Endodermal cell (in vitro differentiated cells): ENCODE measurements at places on chromosomes 6 and 20. TPM values are rescaled to one million over a fixed set of nuclear protein-coding genes. Genes with fewer than 3 reads are reported as not detected.

DNA sequence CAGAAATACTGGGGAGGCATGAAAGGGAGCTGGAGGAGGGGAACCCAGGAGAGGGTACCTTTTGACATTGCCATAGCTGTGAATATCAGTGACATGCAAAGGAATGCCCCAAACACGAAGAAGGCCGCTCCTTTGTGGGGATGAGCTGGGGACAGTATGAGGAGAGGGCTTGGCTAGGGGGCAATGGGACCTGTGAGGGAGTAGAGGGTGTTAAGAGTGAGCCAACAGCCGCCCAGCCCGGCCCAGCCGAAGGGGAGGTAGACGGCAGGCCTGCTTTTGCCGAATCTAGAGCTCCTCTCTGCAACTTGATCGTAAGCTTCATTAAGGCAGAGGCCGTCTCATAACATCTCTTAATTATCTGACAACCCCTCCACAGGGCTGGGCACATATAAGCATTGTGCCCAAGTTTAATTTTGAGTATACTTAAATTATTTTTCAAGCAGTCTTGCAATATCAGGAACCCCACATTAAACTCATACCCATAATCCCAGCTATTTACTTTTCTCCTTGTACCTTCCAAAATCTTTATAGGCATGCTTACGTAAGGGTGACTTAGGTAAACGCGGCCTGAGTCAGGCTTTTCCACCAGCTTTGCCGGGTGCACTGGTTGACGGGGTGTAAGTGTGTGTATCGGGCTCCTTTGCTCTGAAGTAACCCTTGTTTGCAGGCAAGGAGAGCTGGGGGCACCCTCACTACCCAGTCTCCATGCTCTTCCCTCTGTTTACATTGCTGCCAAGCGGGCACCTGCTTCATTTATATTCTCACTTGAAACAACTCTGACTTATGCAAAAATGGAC is 24.9 kb upstream of the VEGFA start:
- no peak overlapping the region for H3K4me3 ChIP-seq
- H3K4me1 ChIP-seq: peaks cover 15% of the 10 kb centered on the region
- no peak overlapping the region for H3K27ac ChIP-seq
- H3K36me3 ChIP-seq: no peaks in the 10 kb centered on the region

- H3K27me3 ChIP-seq: no peaks in the 10 kb centered on the region
- H3K4me3 ChIP-seq: no peak overlapping the region
- H3K4me1 ChIP-seq: no peaks in the 10 kb centered on the region
- no peaks in the 10 kb centered on the region for H3K36me3 ChIP-seq
- H3K27ac ChIP-seq: no peak overlapping the region
Measured at GRCh38 chr20:62441987-62442539, 14.7 kb upstream of the RBBP8NL start.

TOX2 gene
- 1.6 to 3.4 TPM (median 2.5 TPM) in 3 replicates for total RNA-seq

COL11A2 gene
- 0.86 and 1.3 TPM in 2 replicates for total RNA-seq

DNA sequence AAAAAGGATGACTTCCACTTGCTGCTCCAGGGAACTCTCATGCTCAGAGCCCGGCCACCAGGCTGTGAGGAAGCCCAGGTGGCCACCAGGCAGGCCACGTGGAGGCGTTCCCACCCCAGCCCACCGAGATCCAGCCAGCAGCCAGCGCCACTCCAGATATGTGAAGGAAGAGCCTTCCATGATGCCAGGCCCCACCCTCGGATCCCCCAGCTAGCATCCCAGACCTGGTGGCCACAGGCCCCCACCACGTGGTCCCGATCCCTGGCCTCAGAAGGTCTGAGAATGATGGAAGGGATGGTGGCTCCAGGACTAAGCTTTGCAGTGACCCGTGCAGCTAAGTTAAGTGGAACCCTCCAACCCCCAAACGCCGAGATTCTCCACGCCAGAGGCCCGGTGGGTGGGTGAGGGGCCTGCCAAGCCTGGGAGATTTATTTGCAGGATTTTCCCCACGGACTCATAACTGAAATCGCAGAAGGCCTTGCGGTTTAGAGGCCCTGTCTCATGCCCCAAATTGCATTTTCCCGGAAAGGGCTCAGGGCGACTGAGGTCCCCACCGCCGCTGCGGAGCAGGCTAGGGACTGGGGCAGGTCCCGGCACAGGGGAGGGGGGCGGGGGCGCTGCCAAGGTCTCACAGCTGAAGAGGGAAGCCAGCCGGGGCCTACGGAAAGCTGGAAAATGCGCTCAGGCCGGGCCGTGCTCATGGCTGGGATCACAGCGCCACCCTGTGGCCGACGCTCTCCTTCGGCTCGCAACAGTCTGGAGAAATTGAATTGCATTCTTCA is 31.1 kb upstream of the CST7 start:
- DNase-seq: peak; percentile 93
- H3K27ac ChIP-seq: no peak overlapping the region
- no peak overlapping the region for H3K4me3 ChIP-seq
- H3K4me1 ChIP-seq: no peaks in the 10 kb centered on the region
- H3K27me3 ChIP-seq: no peaks in the 10 kb centered on the region
- H3K36me3 ChIP-seq: no peaks in the 10 kb centered on the region

DNA sequence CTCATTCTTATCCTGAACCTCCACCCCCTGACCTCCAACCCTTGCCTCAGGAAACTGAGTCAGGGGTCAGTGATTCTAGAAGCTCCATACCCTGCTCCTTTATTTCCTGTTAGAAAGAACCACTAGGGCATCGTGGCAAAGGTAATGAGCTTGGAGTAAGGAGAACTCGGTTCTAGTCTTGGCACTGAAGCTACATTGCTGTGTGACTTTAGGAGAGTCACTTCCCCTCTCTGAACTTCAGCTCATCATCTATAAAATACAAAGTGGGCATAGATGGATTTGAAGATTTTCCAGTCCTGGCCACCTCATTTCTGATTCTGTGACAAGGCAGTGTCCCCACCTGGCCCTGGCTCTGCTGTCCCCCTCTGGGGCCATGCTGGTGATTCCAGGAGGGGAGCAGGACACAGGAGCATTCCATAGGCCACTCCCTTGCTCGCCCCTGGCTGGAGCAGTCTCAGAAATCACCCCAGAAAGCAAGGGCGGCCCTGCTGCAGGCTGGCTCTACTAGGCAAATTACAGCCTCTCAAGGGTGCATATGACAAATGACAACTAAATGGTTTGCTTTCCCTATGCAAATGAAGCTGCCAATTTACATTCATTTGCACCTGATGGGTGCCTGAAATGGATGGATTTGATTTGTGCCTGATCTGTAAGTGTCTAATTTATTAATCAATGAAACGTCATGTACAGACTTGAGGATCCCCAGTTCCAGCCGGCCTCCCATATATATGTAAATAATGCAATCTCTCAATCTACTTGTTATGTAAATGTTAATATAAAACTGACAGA is 62.2 kb downstream of the LRFN2 start:
- H3K4me3 ChIP-seq: no peak overlapping the region
- no peak for DNase-seq
- H3K27me3 ChIP-seq: no peaks in the 10 kb centered on the region
- no peaks in the 10 kb centered on the region for H3K36me3 ChIP-seq
- no peak overlapping the region for H3K27ac ChIP-seq

GRCh38 chr20:29408034-29408695 is 1849.3 kb upstream of the DEFB115 start:
- no peaks in the 10 kb centered on the region for H3K36me3 ChIP-seq
- H3K27ac ChIP-seq: no peak overlapping the region
- H3K4me1 ChIP-seq: no peaks in the 10 kb centered on the region
- no peaks in the 10 kb centered on the region for H3K27me3 ChIP-seq
- no peak overlapping the region for H3K4me3 ChIP-seq

DNA sequence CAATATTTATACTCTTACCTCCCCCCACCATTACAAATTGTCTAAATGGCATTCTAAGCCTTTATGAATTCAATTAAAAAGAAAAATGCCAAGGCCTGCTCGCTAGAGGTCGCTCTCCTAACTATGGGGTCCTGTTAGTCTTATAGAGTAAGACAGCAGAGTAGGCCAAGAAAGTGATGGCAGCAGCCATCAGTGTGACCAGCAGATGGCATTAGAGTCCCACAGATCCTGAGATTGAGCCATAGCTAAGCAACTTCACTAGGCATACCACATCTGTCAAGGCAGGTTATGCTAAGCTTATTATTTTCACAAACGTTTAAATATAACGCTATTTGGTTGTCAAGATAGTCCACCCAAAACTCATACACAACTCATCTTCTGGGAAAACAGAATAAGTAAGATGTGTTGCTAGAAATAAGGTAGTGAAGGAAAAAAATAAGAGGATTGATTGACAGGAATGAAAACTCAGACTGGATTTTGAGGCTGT is 57.6 kb upstream of the SCAF8 start:
- H3K36me3 ChIP-seq: no peaks in the 10 kb centered on the region
- H3K4me3 ChIP-seq: no peak overlapping the region
- peaks cover 4% of the 10 kb centered on the region for H3K4me1 ChIP-seq
- H3K27me3 ChIP-seq: no peaks in the 10 kb centered on the region
- no peak overlapping the region for H3K27ac ChIP-seq
- peak; percentile 95 for DNase-seq

DNA sequence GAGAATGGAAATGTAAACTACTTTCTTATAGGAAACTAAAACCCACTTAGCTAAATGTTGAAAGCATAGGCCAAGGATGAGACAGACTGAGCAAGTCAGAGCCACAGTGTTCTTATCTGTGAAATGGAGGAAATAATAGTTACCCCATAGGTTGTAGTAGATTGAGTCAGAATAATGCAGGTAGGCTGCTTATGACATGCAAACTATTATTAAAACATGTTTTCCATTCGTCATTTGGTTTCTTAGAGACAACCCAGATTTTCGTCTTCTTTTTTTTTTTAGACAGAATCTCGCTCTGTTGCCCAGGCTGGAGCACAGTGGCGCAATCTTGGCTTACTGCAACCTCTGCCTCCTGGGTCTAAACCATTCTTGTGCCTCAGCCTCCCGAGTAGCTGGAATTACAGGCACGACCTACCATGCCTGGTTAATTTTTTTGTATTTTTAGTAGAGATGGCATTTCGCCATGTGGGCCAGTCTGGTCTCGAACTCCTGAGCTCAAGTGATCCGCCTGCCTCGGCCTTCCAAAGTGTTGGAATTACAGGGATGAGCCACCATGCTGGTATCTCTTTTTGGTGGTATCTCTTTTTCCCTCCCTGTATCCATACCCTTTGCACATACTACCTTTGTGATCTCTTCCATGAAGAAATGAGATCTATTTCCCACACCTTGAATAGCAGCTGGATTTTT is 196.5 kb upstream of the ZNF217 start:
- H3K4me1 ChIP-seq: peaks cover 4% of the 10 kb centered on the region
- no peak overlapping the region for H3K4me3 ChIP-seq
- no peak for DNase-seq
- H3K27ac ChIP-seq: no peak overlapping the region

OR2J3 gene
- not detected in 2 replicates for total RNA-seq

PDE10A gene
- total RNA-seq: 22.8 to 28.9 TPM (median 24.3 TPM) in 3 replicates

SLC26A8 gene
- not detected in 3 replicates for total RNA-seq

PCSK2 gene
- total RNA-seq: 3.0 to 4.2 TPM (median 3.5 TPM) in 3 replicates

DNA sequence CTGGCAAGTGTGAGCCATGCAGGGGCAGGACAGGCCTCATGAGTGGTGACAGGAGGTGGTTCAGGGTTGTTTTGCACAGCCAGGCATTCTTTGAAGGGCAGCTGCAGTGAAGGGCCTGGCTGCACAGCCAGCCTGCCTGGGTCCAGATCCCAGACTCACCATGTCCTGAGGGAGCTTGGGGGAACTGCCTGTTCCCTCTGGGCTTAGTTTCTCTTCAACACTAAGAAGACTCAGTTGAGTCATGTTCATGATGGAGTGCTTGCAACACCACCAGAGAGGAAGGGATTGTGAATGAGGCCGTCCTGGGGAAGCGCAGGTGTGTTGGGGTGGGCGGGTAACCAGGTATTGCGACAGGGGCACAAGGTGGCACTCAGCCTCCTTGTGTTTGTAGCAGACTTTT is 102.4 kb downstream of the CDH26 start:
- peak; percentile 24 for DNase-seq
- no peaks in the 10 kb centered on the region for H3K36me3 ChIP-seq
- no peaks in the 10 kb centered on the region for H3K27me3 ChIP-seq
- H3K27ac ChIP-seq: no peak overlapping the region

MATN4 gene
- total RNA-seq: 0.35 to 0.59 TPM (median 0.46 TPM) in 3 replicates
